Activated CD4-positive, alpha-beta T cell treated with anti-CD3 and anti-CD28 coated beads for 24 hours (primary cell): ENCODE measurements at places on chromosomes 4 and X.
A peak's percentile ranks its signal among the peaks of the same experiment; 100 is the strongest.

- DNase-seq: peak; percentile 10
These were observed 3.4 kb upstream of the USP53 start for GRCh38 chr4:119209077-119209476.

GRCh38 chr4:137067735-137068134 is 464.6 kb downstream of the PCDH18 start:
- no peak for DNase-seq

DNA sequence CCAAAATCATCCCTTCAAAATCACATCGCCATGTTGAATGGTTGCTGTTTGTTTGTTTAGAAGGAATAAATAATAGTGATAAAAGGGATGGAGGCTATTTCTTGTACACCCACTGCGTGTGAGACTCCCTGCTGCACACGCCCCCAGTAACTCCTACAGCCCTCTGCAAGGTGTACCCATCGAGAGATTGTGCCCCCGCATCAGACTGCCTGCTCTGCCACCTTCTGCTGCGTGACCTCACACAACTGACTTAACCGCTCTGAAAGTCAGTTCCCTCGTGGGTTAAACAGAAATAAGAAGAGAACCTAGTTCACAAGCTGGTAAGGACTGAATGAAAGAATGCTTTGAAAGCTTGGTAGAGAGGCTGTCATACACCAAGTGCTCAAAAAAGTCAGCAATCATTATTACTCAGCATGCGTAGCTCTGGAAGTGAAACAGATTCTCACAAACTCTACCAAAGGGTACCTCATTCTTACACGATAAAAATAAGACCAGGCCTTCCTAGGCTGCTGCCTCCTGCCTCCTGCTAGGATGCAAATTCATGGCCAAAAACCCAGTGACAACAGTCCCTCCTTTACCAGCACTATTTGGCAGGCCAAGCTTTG is 147.1 kb downstream of the CPEB2 start:
- no peak for DNase-seq

- no peak for DNase-seq
These were observed 66.9 kb upstream of the NEIL3 start for GRCh38 chr4:177242651-177243286.

GRCh38 chrX:31117266-31117665 is 45.4 kb upstream of the FTHL17 start:
- no peak for DNase-seq

DNA sequence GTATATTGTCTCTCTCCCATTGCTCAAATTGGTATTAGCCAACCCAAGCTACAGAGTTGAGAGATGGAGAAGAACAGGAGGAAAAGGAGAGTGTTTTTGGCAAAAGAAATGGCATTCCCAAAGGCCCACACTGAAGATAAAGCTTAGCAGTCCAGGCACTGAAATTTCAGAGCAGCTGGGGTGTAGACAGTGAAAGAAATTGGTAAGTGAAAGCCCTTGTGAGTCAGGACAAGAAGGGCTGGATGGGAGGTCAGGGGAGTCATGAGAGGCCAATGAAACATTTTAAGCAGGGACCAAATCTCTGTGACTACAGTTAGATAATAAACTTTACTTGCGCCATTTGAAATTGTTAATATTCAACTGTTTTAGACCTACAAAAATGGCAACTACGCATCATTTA is 177.7 kb downstream of the ADAMTS3 start:
- DNase-seq: no peak

DNA sequence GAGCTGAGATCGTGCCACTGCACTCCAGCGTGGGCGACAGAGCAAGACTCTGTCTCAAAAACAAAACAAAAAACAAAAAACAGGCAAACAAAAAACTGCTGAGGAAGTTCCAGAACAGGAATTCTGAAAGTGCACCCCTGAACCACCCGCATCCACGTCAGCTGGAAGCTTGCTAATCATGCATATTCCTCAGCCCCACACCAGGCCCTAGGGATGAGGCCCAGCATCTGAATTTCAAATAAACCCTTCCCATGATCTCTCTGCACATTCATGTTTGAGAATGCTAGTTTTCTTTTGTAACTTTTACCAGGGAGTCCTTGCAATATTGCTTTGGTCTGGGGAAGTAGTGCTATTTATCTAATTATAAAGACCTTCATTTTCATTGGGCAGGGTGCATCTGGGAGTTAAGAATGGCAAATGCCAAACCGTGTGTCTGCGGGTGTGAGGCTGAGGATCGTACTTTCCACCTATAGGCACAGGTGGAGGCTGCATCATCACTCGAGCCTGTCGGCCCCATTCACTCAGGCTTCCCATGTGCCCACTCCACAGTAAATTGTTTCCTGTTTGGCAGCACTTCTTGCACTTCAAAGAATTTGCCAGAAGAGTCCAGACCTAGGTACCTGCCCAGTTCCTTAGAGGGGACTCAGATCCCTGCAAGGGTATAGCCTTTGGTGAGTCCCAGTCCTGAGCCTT is 23.6 kb downstream of the CCKAR start:
- no peak for DNase-seq

DNA sequence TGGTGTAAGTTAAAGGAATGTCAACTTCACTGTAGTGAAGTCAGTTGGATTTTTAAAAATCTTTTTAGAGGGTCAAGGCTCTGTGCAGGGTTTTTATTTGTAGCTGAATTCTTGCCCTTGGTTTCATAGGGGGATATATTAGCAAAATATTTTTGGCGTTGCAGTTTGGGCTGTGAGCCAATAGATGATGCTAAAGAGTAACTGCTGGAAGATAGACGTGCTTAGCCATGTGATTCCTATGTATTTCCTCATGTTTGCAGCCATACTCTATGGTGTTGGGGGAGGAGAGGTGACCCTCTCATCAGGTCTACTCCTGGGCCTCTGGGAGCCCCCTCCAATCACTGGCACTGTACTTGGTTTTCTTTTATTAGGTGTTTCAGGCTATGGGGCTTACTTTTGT is 246.7 kb upstream of the ARHGAP24 start:
- no peak for DNase-seq

- DNase-seq: no peak
These were observed 1367.8 kb upstream of the IGFBP7 start for GRCh38 chr4:58477950-58478349.

DNA sequence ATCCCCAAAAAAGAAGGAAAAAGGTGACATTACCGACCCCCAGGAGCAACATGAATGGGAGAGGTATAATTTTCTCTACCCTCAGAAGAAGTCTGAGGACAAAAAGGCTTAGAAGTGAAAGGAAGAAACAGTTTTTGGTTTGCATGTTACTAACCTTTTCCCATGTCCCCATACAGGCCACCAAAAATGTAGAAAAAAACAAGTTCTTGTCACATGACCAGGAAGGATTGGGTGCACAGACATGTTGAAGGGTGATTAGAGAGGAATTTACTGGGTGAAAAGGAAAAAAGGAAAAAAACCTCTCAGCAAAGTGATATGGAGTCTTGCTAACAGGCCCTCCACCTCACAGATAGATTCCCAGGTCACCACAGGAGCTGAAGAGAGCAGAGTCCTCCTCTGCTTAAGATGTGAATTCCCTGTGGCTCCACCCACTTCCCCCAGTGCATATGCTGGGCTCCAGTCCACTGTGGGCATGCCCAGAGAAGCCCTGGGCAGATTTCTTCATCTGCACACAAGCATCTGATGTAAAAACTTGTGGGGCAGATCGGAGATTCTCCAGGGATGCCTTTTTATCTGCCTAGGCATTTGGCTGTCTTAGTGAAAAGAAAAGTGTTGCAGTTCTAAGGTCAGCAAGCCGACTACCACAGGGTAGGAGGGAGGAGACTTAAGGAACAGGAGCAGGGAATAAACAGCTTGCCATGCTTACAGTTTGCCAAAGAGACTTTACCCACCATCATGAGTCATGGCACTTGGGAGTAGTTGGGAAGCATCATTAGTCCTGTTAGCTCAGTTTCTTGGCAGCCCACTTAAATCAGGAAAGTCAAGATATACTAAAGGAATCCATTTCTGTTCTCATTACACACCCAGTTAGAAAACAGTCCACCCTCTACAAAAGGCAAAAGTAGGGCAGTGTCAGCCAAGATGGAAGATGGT is 25.0 kb upstream of the PASD1 start:
- DNase-seq: no peak

DNA sequence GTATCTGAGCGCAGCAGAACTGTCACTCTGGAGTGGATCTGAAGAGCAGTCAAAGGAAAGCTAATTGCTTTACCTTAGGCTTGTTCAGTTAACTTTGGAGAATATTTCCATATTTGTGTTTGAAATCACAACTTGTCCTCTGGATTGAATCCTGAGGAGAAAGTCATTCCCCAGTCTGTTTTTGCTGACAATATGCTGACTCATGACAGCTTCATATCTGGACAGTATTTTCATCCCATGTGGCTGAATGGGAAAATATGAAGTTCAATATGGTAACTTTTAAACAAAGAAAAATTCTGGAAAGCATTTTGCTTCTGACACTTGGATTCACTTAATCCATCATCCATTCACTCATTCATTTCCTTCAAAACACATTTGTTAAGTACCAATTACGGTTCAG is 46.3 kb upstream of the MAGEC3 start:
- no peak for DNase-seq

DNA sequence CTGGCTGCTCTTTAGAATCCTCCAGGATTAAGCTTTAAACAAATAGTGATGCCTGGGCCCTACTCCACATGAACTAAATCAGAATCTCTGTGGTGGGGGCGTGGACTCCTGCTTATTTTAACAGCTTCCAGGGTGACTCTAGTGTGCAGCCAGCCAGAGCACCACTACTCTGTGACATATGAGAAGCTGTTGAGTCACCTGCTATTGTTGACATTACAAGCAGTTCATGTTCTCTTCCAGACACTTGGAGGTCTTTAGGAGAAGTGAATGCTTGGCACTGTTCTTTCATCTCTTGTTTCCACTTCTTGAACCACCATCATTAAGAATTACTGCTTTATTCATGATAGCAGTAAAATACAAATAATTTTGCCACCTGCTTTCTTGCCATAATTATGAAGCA is 426 bp upstream of the C4orf51 start:
- no peak for DNase-seq

GRCh38 chr4:174828845-174829701 is at the start of gene GLRA3:
Gene GLRA3, minus strand, starts transcription at chr4:174829247. Its CDS starts 436 bp downstream, at chr4:174828811.
- no peak for DNase-seq

- no peak for DNase-seq
These were observed 173.9 kb downstream of the CHIC2 start for GRCh38 chr4:53890461-53890860.
